ENCODE measurements at places on chromosomes 11 and 22. TPM values are rescaled to one million over a fixed set of nuclear protein-coding genes. Genes with fewer than 3 reads are reported as not detected.

The CCDC89 gene
- total RNA-seq = not detected

The SLC22A9 gene
- not detected for total RNA-seq

The AIFM3 gene
- 1.8 TPM for total RNA-seq

The NELL1 gene
- total RNA-seq = 2.2 TPM

The TMEM132A gene
- total RNA-seq = 261 TPM

The PHF21B gene
- 37.4 TPM for total RNA-seq

The MOGAT2 gene
- total RNA-seq = not detected

DNA sequence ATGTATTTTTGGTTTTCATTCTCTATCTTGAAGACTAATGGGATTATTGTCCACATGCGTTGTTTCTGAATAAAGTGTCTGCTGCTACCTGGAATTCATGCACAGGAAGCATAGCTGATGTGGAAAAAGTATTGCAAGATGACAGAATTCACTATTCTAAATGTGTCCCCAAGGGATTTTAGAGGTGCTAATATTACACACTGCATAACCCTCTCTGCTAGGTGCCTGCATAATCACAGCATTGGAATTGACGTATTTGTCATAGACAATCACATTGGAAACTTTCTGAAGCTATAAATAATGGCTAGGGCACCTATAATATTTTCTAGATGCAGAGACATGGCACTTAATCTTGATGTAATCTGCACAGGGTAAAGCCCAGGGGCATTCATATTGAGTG lies 496.1 kb downstream of the JRKL start:
- no peak for DNase-seq
- no peaks in the 10 kb centered on the region for H3K36me3 ChIP-seq
- no peaks in the 10 kb centered on the region for H3K27me3 ChIP-seq
- H3K4me3 ChIP-seq = no peak overlapping the region
- H3K27ac ChIP-seq = no peak overlapping the region
- no peaks in the 10 kb centered on the region for H3K4me1 ChIP-seq

- H3K4me3 ChIP-seq = no peak overlapping the region
- H3K36me3 ChIP-seq = no peaks in the 10 kb centered on the region
- DNase-seq = no peak
- no peaks in the 10 kb centered on the region for H3K27me3 ChIP-seq
- no peaks in the 10 kb centered on the region for H3K4me1 ChIP-seq
- no peak overlapping the region for H3K27ac ChIP-seq
These were observed 11.5 kb downstream of the MRGPRX1 start for GRCh38 chr11:18927550-18928322.

DNA sequence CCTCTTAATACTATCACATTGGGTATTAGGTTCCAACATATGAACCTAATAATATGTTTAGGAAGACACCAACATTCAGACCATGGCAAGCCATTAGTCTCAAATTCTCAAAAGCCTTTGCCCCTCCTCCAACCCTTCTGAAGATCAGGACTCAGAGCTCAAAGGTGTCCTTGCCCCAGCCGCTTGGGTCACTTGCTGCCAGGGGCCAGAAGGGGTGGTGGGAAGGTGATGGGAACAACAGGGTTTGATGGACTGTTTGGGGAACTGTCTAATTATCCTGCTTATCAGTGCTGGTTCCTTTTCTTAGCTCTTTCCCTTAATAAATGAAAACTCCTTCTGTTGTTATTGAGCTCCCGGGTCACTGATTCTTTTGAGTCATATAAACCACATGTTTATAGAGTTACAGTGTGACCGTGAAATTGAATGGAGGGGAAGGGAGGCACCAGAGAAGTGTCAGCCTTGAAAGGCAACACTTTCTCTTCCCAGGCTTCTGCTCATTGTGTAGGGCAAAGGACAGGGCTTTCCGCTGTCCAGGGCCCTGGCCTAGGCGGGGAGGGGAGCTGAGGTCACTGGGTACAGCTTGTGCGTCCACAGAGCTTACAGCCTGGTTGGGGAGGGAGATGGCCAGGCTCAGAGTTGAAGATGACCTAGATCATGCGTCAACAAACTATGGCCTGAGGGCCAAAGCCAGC lies 105.1 kb downstream of the FBXO7 start:
- H3K27me3 ChIP-seq = peaks cover 8% of the 10 kb centered on the region
- H3K4me3 ChIP-seq = no peak overlapping the region
- peaks cover 20% of the 10 kb centered on the region for H3K4me1 ChIP-seq

GRCh38 chr11:6682591-6682935 lies 577 bp downstream of the MRPL17 start:
- H3K27ac ChIP-seq = peak overlapping the region; percentile 98
- H3K4me3 ChIP-seq = peak overlapping the region; percentile 100
- peaks cover 6% of the 10 kb centered on the region for H3K36me3 ChIP-seq
- no peaks in the 10 kb centered on the region for H3K27me3 ChIP-seq
- no peak for DNase-seq

GRCh38 chr11:121241343-121242211 lies 51.0 kb upstream of the SC5D start:
- H3K27me3 ChIP-seq = peaks cover 3% of the 10 kb centered on the region
- no peak overlapping the region for H3K4me3 ChIP-seq
- H3K27ac ChIP-seq = no peak overlapping the region

- H3K27me3 ChIP-seq = no peaks in the 10 kb centered on the region
- no peaks in the 10 kb centered on the region for H3K4me1 ChIP-seq
- no peak overlapping the region for H3K27ac ChIP-seq
- no peak for DNase-seq
- H3K36me3 ChIP-seq = peaks cover 19% of the 10 kb centered on the region
These were observed 96.5 kb downstream of the ARHGAP8 start for GRCh38 chr22:44848791-44849420.

DNA sequence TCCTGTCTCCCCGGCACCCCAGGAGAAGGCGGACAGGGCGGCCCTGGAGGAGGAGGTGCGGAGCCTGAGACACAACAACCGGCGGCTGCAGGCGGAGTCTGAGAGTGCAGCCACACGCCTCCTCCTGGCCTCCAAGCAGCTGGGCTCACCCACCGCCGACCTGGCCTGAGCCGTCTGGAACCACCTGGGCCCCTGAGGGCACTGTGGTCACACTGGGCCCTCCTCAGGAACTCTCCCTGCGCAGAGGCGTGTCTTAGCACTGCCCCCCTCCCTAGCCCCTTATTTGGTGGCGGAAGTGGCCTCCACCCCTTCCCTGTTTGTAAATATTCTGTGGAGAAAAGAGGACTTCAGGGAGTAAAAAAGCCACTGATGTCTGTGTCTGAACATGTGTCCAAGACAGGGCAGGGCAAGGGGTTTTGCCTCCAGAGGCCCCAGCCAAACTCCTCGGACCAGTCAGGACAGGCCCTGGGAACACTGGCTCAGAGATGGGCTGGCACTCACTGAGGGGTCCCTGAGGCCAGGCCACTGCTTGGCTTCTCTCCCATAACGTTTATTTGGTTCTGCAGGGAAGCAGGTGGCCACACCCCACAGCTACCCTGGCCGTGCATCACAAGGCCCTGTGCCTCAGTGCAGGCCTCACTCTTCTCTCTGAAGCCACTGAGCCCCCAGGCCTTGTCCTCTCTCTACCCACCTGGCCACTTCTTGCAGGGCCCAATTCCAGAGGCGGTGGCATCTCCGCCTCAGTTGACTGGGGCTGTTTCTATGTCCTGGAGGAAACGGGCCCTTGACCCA lies 12.0 kb downstream of the RELA start:
- H3K36me3 ChIP-seq = peaks cover 10% of the 10 kb centered on the region
- no peak for DNase-seq
- H3K4me3 ChIP-seq = no peak overlapping the region
- no peak overlapping the region for H3K27ac ChIP-seq
- H3K27me3 ChIP-seq = peaks cover 8% of the 10 kb centered on the region

DNA sequence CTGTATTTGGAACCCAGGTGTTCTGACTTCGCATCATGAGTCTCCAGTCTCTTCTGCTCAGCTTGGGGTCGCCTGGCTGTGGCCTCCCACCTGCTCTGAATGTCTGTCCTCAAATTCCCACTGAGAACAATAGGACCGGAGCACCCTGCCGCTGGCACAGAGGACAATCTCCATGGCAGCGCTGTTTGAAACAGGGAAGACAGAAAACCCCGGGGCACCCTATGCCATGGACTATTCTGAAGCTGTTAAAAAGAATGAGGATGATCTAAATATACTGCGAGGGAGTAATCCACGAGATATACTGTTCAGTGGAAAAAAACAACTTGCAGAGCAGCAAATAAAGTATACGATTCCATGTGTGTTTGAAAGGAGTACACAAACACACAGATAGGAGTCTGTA lies 415.6 kb upstream of the NARS2 start:
- peaks cover 5% of the 10 kb centered on the region for H3K4me1 ChIP-seq
- no peaks in the 10 kb centered on the region for H3K27me3 ChIP-seq
- H3K36me3 ChIP-seq = no peaks in the 10 kb centered on the region

GRCh38 chr11:35994421-35994820 lies 50.6 kb downstream of the LDLRAD3 start:
- H3K27me3 ChIP-seq = no peaks in the 10 kb centered on the region
- no peak overlapping the region for H3K4me3 ChIP-seq
- no peak overlapping the region for H3K27ac ChIP-seq
- DNase-seq = no peak
- H3K4me1 ChIP-seq = peaks cover 8% of the 10 kb centered on the region

DNA sequence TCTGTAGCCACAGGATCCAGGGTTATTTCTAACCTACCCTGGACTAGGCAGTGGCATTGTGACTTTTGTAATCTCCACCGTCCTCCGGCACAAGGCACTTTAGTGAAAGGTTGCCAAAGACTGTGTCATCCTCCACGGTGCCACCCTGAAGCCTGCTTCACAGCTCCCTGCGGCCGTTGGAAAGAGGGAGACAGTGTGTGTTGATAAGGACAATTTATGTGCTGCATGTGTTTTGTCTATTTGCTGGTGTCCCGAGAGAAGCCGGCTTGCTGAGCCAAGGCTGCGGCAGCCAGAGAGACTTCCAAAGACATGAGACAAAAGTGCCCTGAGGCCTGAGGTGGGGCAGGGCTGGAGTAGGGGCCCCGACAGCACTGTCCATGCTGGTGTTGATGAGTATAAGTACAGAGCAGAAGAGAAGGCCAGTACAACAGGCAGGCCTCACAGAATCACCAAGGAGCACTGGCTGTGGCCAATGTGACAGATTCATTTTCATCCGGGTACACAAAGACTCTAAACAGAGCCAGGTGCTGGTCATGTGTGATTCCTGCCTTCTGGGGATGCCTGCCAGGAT lies 40.9 kb downstream of the GALNT18 start:
- no peak for DNase-seq
- no peaks in the 10 kb centered on the region for H3K36me3 ChIP-seq
- H3K4me1 ChIP-seq = peaks cover 6% of the 10 kb centered on the region
- H3K4me3 ChIP-seq = no peak overlapping the region
- no peak overlapping the region for H3K27ac ChIP-seq

- peaks cover 6% of the 10 kb centered on the region for H3K4me1 ChIP-seq
- no peaks in the 10 kb centered on the region for H3K36me3 ChIP-seq
These were observed 3.2 kb downstream of the OSBPL5 start for GRCh38 chr11:3161720-3162409.

GRCh38 chr11:118086913-118087768 lies at the start of gene SMIM35:
Gene SMIM35, minus strand, starts transcription at chr11:118086963. Its CDS starts 206 bp downstream, at chr11:118086757.
- no peak within 1 kb of the TSS for H3K4me3 ChIP-seq
- peaks cover 27% of the 10 kb centered on the region for H3K4me1 ChIP-seq
- peaks cover 2% of the 10 kb centered on the region for H3K27me3 ChIP-seq
- H3K27ac ChIP-seq = no peak within 1 kb of the TSS
- H3K36me3 ChIP-seq = no peaks in the 10 kb centered on the region

DNA sequence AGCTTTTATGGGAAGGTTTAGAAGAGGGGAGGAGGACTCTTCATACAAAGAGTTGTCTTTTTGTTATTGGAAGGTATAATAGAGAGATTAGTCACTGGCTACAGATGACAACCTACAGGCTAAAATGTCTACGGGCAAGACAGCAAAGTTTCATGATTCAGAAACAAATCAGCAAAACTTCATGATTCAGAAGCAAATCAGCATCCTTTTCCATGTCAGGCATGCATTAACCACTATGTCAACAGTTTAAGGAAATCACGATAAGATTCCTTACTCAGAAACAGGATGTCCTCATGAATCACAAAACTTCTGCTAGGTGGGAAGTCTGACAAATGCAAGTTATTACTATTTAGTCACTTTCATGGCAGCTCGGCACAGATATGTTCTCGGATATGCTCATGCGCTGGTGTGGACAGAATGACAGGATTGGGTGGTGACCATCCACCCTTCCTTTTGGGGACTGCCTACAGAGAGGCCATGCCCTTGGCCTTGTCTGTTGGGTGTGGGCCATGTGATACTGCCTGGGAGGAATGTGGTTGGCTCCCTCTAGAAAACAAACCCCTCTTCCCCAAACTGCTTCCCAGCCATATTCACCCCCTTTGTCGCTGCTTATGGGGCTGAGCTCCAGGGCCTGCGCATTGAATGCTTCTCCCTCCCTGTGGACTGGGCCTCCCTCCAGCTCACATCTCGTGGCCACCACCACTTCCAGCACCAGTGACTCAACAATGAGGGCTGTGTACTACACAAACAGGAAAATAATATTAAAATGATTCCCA lies 10.1 kb downstream of the C11orf91 start:
- H3K36me3 ChIP-seq = no peaks in the 10 kb centered on the region
- peak overlapping the region; percentile 91 for H3K27ac ChIP-seq
- no peak for DNase-seq
- no peaks in the 10 kb centered on the region for H3K27me3 ChIP-seq
- no peak overlapping the region for H3K4me3 ChIP-seq

- no peaks in the 10 kb centered on the region for H3K36me3 ChIP-seq
- H3K27ac ChIP-seq = peak overlapping the region; percentile 65
- no peak overlapping the region for H3K4me3 ChIP-seq
- peaks cover 5% of the 10 kb centered on the region for H3K4me1 ChIP-seq
These were observed 103.5 kb downstream of the WT1 start for GRCh38 chr11:32331792-32332191.

GRCh38 chr22:48154169-48154942 lies 1391.9 kb downstream of the TBC1D22A start:
- no peak overlapping the region for H3K4me3 ChIP-seq
- H3K36me3 ChIP-seq = no peaks in the 10 kb centered on the region
- H3K27ac ChIP-seq = no peak overlapping the region
- no peaks in the 10 kb centered on the region for H3K4me1 ChIP-seq

GRCh38 chr22:48098243-48098920 lies 1335.9 kb downstream of the TBC1D22A start:
- H3K27ac ChIP-seq = no peak overlapping the region
- H3K4me1 ChIP-seq = no peaks in the 10 kb centered on the region
- H3K27me3 ChIP-seq = peaks cover 36% of the 10 kb centered on the region

- H3K4me1 ChIP-seq = peaks cover 6% of the 10 kb centered on the region
- H3K27me3 ChIP-seq = peaks cover 19% of the 10 kb centered on the region
- H3K36me3 ChIP-seq = no peaks in the 10 kb centered on the region
These were observed 41.0 kb upstream of the CD5 start for GRCh38 chr11:61061081-61061826.

DNA sequence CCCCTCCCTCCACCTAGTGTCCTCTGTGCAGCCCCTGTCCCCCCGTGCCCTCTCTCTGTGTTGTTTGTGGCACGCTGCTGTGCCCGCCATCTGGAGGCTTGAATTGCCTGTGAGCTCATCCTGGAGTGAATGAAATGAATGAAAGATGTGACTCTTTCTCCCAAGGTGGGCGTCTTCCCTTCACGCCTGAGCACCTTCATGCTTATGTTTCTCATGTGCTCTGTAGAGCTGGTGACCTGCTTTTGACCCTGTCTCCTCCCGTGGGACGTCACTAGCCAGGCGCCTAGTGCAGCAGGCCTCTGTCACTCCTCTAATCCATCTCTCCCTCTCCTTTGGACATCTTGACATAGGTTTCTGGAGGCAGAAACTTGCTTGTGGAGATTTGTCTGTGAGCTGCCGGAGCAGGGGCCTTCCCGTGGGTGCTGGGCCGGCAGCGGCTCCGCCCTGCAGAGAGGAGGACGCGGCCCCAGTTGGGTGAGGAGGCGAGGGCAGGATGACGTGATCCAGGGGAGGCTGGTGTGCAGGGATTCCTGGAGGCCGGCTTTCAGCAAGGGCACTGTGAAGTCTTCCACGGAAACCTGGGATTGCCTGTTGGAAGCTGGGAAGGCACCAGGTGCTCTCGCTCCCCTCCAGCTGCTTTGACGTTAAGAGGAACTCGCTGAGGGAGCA lies 40.6 kb downstream of the MUC6 start:
- H3K4me3 ChIP-seq = no peak overlapping the region
- H3K27ac ChIP-seq = peak overlapping the region; percentile 88
- no peak for DNase-seq
- H3K4me1 ChIP-seq = peaks cover 2% of the 10 kb centered on the region
- no peaks in the 10 kb centered on the region for H3K27me3 ChIP-seq
